Activated T-helper 17 cell treated with anti-CD3 and anti-CD28 coated beads, Interleukin-2, amount 50 U/mL, for 72 hours (primary cell): ENCODE measurements at places on chromosomes 1 and 21. TPM values are rescaled to one million over a fixed set of nuclear protein-coding genes. Genes with fewer than 3 reads are reported as not detected.

Gene AGBL4
- total RNA-seq: not detected

Gene CA6
- 2.2 TPM for total RNA-seq

- ATAC-seq: no peak
These were observed 169.3 kb upstream of the IVNS1ABP start for GRCh38 chr1:185486346-185486745.

DNA sequence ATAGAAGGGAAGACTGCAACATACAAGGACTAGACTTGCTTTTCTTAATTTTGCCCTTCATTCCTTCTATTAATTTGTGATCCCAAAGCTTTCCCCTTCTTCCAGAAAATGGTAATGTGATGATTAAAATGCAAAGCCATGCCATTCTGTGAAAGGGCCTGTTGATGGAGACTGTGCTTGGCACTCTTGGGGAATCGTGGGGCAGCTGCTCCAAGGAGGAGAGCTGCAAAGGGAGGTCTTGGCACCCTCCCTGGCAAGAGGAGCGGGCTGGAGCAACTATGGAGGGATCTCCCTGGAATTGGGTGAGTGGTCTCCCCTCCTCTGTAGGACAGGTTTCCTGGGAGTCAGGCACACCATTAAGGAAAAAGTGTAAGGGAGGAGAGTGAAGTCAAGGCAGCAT lies 16.6 kb downstream of the CACNA1S start:
- no peak for ATAC-seq

DNA sequence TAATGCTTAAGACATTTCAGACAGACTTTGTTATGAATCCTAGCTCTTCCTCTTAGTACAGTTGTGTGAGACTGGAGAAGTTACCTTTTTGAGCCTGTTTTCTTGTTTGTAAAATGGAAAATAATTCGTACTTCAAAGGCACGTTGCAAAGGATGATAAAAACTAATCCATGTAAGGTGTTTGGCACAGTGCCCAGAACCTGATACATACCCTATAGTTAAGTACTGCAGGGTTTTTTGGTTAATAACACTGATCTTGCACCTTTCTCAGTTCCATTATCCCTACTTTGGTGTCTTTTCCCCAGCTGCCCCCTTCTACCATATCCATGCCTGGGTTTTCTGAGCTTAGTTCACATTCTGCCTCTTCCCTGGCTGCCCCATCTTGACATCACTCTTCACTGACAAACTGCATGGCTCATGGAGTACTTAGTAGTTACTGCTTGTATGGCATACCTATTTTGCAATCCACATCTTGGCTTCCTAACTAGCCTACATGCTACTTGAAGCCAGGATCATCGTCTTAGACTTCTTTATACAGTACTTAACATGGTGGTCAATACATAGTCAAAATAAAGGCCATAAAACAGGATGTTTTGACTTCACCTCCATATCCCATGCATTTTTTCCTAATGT lies 10.1 kb downstream of the CCDC185 start:
- no peak for ATAC-seq

DNA sequence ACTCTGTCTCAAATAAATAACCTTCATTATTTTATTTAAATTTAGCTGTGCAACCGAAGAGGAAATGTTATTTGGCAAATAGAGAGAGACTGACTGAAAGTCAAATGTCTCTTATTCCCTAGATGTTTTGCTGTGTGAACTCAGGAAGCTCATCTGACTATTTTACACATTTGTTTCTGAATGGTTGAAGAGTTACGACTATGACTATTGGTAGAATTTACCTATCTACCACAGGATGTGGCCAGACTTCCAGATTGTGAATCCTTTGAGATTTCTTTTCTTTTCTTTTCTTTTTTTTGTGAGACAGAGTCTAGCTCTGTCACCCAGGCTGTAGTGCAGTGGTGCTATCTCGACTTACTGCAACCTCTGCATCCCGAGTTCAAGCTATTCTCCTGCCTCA lies 5.3 kb upstream of the SDE2 start:
- no peak for ATAC-seq

- no peak for ATAC-seq
These were observed 8.2 kb upstream of the GLRX2 start for GRCh38 chr1:193113258-193113991.

DNA sequence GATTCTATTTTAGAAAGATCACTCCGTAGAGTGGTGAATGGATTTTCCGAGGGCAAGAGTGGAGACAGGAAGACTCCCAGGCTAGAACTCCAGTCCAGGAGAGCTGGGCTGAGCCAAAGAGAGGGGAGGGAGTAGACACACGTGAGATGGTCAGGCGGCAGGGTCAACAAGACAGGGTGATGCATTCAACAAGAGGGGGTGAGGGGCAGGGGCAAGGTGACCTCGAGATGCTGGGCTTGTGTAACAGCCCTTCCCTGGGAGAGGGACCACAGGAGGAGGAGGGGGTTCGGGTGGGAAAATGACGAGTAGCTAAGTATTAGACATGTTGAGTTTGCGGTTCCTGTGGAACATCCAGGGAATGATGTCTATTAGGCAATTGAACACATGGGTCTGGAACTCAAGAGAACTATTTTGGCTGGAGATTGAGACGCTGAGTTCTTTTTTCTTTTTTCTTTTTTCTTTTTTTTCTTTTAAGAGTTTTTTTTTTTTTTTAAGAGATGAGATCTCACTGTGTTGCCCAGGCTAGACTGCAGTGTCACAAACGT lies 13.3 kb downstream of the RSPO1 start:
- no peak for ATAC-seq

GRCh38 chr1:119366424-119366823 lies 2.2 kb upstream of the HAO2 start:
- ATAC-seq: no peak
